A549 treated with Mapracorat at 1 μM for 4 hours (cell line): ENCODE measurements at places on chromosomes 16 and 17. TPM values are rescaled to one million over a fixed set of nuclear protein-coding genes. Genes with fewer than 3 reads are reported as not detected.

The SOST gene
- total RNA-seq, result not detected in 5 replicates

The PTX4 gene
- not detected in 5 replicates for total RNA-seq

The ADAMTS18 gene
- 0.06 TPM in 1 of 5 replicates, not detected in the others for total RNA-seq

The CD19 gene
- not detected in 5 replicates for total RNA-seq

The ADAP2 gene
- 2.1 to 3.5 TPM (median 3.2 TPM) in 5 replicates for total RNA-seq

The TBX6 gene
- total RNA-seq, result 0.08 to 0.44 TPM (median 0.27 TPM) in 5 replicates

The TBC1D3L gene
- total RNA-seq, result 10.1 to 14.8 TPM (median 11.5 TPM) in 5 replicates

The TMC6 gene
- total RNA-seq, result 6.9 to 15.2 TPM (median 14.3 TPM) in 5 replicates

The TPSD1 gene
- 0.11 TPM in 1 of 5 replicates, not detected in the others for total RNA-seq

The KRT33B gene
- total RNA-seq, result not detected in 5 replicates

The HOXB7 gene
- 30.6 to 34.4 TPM (median 32.6 TPM) in 5 replicates for total RNA-seq

The TBC1D26 gene
- not detected in 5 replicates for total RNA-seq

The PRR29 gene
- total RNA-seq, result 0.55 to 1.2 TPM (median 0.66 TPM) in 5 replicates

The ZG16 gene
- not detected in 5 replicates for total RNA-seq

The NLRC5 gene
- 2.8 to 4.4 TPM (median 3.7 TPM) in 5 replicates for total RNA-seq

The NTHL1 gene
- total RNA-seq, result 34.2 to 50.8 TPM (median 47.0 TPM) in 5 replicates

The SPNS2 gene
- 7.6 to 15.2 TPM (median 10.6 TPM) in 5 replicates for total RNA-seq

The CMTM1 gene
- total RNA-seq, result 0.49 to 1.8 TPM (median 1.1 TPM) in 5 replicates

The P2RX5 gene
- total RNA-seq, result 17.8 to 24.2 TPM (median 23.5 TPM) in 5 replicates

The KRT39 gene
- not detected in 5 replicates for total RNA-seq

The SSTR5 gene
- 0.28 to 0.72 TPM (median 0.35 TPM) in 5 replicates for total RNA-seq

The LRRC46 gene
- 2.9 to 3.6 TPM (median 3.2 TPM) in 5 replicates for total RNA-seq
